NCI-H748 treated with DMSO at 0.1 percent for 48 hours (cell line): ENCODE measurements at places on chromosomes 7 and 10.

DNA sequence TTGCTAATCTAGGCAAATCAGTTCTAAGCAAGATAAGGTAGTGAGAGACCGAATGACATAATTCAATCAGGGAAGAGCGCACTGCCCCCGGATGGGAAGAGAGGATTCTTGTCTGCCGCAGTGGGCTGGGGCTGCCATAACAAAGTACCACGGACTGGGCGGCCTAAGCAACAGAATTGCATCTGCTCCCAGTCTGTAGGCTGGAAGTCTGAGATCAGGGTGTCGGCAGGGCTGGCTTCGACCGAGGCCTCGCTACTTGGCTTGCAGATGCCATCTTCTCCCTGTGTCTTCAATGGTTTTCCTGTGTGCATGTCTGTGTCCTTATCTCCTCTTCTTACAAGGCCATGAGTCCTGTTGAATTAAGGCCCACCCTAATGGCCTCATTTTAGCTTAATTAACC is 59.7 kb upstream of the TMEM72 start:
- no peak for DNase-seq

DNA sequence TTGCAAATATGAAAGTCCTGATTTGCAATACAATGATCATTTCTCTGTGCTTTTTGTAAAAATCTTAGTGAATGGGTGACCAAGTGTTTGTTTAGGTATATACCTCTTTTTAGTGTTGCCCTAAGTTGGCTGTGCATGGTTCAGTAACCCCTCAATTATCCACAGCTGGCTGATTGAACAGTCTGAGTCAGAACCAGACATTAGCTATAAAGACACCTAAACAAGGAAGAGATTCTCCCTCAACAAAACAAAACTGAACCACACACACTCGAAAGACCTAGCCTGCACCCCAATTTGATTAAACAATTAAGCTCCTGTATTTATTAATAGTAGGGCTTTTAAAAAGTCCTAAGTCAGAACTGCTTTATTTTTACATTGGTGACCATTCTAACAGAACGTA is 2.8 kb downstream of the RSBN1L start:
- peak; percentile 12 for DNase-seq

DNA sequence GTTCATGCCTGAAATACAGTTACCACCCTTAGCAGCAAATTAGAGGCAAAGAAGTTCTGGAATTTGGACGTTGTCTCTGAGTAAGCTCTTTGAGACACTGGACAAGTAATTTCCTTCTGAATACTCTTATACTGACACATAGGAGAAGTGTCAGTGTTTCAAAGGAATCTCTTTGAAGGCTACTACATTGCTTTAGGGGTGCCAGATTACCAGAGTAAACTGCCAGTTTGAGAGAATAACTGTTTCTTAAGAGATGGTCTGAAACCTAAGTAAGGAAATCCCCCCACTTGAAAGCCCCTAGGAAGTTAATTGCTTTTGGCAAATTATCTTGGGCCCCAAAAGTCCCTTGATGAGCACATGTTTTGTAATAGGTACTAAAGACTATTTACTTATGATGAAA is 3.4 kb downstream of the FAS start:
- DNase-seq = no peak

DNA sequence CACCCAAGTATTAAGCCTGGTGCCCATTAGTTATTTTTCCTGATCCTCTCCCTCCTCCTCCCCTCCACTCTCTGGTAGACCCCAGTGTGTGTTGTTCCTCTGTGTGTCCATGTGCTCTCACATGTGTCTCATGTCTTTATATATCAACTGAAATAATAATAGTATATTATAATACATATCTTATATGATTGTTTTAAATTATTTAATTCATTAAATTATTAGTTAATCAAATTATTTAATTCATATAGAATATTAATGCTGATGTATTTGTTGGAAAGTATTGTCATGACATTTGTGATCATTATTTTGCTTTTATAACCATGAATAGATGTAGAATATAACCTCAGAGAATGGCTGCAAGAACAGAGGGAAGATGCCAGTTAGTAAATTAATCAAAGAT is 647.5 kb downstream of the SORCS3 start:
- no peak for DNase-seq

DNA sequence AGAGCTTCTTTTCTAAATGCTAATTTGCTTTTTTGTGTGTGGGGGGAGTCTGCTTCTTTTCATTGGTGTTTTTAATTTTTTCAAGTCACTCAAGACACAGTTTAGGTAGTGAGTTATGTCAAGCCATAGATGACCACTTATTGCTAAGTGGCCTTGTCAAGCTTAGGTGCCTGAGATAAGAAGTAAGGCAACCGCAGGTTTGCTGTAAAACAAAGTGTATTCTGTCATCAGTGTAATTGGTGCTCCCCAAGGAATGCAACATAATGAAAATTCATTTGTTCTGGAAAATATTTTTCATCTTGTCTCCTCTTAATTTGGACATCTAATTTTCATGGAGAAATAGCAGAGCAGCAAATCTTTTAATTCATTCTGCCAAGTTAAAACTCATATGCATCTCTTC is 249.6 kb downstream of the EXOC4 start:
- no peak for DNase-seq

DNA sequence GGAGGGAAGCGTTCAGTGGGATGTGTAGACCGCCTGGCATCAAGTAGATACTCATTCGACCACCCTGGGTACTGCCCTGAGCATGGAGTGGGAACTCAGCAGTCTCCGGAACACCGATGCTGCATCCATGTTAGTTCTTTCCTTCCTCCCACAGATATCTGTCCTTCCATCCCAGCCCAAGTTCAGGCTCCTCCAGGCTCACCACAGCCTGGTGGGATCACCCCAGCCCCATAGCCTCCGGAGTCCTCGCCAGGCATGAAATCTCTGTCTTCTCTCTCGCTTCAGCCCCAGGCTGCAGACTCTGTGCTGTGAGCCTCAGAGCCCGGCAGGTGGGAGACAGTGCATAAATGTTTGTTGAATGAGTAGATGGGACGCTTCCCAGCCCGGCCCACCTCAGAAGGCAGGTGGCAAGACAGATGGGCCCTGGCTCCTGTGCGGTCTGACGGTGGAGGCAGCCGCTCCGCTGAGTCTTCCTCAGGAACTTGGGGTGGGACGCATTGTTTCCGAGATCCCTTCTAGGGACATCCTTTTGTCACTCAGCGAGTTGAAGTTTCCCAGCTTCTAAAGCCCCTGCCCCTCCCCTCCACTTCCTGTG is 42.9 kb downstream of the ELFN1 start:
- no peak for DNase-seq

GRCh38 chr10:132841615-132841975 is 55.6 kb upstream of the NKX6-2 start:
- no peak for DNase-seq
